ENCODE measurements at places on chromosomes 3 and 15.

DNA sequence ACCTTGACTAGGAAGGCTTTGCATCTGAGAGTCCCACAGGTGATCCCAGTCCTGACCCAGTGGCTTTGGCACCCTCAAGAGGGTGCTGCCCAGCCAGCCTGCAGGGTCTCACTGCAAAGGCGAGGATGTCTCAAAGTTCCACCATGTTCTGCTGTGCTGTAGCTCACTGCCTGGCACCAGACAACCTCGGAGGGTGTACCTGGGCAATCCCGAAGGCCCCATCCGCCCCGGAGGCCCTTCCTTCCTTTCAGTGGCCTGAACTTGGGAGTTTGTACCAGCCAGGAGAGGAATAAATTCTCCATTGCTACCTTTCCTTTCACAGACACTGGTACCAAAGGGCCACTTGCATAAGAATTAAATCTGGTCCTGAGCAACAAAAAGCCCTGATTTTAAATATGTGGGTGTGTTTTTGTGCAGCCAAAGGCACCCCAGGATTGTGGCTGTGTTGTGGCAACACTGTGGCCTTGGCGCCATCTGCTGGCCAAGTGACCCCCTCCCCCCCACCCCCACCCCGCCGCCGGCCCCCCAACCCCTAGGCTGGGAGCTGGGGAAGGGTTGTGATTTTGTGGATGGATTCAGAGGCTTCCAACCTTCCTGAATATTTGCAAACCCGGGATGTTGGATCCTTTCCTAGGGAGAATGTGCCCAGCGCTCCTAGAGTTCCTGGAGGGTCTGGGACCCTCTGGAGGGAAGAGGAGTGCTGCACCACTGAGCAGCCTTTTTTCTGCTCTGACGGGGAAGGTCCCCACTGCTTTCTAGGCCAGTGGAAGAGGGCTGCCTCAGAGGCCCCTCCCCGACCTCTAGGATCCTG lies 9.7 kb upstream of the PTPN23 start:
- DNase-seq, result no peak

DNA sequence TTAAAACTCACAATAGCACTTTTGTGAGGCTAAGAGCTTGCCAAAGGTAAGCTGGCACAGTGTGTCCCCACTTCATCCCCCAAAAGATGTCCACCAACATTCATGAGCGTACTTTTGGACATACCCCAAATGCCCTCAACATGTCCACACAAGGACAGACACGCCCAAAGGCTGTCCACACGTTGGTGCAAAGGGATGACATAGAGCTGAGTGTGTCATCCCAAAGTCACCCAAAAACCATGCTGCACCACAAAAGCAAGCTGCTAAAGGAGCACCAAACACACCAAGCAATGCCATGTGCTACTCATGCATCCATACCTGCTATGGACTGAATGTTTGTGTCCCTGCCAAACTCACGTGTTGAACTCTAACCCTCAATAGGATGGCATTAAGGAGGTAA lies 57.9 kb downstream of the KLF13 start:
- no peak for DNase-seq

DNA sequence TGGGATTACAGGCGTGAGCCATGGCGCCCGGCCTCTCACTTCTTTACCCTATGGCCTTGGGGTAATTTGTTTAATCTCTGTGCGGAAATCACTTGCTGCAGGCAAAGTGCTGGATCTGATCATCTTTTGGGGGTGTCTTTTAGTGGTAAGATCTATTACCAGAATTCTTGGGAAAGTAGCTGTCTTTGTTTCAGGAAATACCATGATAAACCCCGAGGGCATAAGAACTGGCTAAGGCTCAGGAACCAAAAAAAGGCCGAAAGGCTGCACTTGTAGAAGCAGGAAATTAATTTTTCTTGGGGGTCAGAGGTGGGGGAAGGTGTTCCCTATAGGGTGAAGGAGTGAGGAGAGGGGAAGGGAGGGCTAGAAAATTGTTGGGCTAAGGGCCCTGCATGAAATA lies 22.7 kb upstream of the IGF2BP2 start:
- DNase-seq, result no peak

- no peak for DNase-seq
Measured at GRCh38 chr15:56739964-56740640, 6.8 kb upstream of the ZNF280D start.

DNA sequence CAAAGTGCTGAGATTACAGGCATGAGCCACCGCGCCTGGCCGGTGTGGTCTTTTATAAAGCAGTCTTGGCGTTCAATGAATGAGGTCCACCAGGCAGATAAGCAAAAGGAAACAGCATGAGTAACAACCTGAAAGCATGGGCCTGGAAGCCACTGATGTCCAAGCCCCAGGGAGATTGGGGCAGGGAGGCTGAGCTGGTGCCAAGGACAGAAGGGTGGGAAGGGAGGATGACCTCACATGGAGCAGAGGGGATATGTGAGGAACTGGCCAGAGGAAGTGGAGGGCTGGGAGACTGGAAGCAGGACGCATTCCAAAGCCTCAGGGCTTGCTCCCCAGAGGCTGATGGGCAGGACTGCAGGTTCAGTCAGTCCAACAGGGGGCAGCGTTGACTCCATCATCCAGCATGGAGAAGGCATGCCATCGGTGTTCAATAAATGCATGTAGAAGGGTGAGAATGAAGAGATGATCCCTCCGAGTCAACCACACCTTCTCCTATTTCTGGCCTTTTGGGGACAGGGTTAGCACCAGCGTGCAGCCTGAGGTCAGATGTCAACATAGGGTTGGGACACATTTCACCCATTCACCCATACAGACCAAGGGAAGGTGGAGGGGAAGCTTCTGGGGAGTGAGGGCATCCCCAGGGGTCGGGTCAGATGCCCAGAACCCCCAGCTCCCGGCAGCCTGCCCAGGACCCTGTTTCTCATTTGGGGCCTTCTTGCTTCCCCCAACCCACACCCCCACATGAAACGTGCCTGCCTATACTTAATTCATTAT lies 14.8 kb downstream of the MYL3 start:
- no peak for DNase-seq

DNA sequence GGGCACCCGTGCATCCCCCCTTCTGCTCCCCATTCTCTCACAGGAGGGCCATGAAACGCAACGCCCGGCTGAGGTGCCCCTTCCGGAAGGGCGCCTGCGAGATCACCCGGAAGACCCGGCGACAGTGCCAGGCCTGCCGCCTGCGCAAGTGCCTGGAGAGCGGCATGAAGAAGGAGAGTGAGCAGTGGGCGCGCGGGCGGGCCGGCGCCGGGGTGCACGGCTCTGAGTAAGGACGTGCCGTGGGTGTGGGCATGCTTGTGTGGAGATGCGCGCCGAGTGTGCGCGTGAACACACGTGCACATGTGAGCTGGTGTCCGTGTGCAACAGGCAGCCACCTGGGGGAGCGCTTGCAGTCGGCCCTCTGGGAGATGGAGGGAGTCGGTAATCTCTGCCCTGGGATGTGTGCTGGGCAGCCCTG lies 28.1 kb downstream of the NR1I2 start:
- no peak for DNase-seq

DNA sequence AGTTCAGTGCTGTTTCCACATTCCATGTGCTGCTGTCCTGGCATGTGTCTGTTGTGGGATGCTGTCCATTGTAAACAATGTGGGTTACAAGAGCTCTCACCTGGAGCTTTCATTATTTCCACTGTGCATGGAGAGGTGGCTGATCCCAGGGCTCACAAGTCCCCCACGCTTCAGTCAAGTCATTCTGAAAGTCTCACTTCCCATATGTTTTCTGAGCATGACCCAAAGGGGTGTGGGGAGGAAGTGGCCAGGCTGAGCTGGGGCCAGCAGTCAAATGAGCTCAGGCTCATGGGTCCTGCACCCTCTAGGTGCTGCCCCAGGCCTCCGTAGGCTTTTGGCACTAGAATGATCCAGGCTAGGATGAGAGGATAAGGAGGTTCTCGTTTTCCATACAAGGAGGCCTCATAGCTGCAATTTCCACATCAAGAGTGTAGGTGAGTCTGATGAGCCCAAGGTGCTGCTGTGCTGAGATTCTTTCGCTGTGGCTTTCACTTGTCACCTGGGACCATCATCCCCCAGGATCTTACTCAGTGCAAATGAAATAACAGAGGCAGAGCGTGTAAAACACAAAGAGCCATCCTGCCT lies 22.0 kb downstream of the STARD5 start:
- DNase-seq, result no peak

DNA sequence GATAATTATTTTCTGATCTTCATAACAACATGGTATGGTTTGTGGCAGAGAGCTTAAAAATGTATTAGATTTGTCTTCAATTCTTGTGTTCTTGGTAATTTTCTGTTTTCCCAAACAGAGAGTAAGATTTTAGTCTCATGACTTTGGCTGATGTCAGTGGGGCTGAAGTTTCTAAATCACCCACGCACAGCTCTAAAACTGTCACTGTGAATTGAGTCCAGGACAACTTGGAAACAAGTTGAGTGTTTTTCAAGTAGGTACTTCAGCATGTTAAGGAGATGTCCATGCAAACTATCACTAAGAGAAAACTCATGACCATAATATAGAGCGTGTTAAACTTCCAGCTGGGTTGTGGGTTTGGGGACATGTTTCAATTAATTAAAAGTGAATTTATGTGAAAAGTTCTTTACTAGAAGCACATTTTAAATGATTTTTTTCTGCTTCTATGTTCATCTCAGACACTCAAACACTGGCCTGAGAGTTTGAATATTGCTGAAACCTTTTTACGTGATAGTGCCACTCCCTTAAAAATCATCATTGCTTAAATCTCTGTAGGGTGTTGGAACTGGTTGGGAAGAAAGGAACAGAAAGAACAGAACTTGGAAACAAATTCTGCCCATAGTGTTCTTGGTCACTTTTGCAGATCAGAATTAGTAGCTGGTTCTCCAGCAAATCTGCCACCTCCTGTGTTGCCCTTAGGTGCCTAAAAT lies 89.8 kb downstream of the KLHL25 start:
- DNase-seq, result no peak

- no peak for DNase-seq
Measured at GRCh38 chr3:26989037-26989436, 366.5 kb downstream of the LRRC3B start.

DNA sequence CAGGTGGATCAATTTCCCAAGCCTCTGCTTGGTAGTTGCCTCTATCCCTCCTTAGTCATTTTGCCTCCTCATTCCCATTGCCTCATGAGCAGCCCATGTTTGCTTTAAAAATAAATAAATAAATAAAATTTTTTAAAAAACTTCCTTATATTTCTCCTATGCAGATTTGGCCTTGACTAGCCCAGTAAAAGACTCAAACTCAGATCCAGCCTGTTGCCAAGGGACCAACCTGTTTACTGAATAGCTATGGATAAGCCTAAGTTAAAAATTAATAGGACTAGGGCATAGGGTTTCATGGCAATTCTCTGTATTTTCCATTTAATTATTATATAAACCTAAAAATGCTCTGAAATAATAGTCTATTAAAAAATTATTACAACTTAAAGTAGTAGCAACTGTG lies 384.4 kb downstream of the RSL24D1 start:
- no peak for DNase-seq

DNA sequence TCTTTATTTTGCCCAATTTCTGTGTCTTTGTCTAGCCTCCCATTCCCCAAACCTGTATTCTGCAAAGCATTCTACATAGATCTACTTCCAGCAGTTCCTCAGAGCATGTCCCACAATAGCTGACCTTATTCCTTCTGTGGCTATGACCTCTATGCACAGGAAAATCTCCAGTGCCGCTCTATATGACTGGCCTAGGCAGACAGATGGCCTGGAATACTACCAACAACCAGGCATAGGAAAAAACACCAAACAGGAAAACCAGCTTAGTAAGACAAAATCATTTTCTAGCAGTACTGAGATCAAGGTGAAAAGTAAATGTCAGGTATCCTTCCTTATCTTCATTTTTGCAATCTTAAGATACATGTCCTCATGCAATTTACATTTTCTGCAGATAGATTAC lies 1115.0 kb downstream of the IGSF11 start:
- no peak for DNase-seq

DNA sequence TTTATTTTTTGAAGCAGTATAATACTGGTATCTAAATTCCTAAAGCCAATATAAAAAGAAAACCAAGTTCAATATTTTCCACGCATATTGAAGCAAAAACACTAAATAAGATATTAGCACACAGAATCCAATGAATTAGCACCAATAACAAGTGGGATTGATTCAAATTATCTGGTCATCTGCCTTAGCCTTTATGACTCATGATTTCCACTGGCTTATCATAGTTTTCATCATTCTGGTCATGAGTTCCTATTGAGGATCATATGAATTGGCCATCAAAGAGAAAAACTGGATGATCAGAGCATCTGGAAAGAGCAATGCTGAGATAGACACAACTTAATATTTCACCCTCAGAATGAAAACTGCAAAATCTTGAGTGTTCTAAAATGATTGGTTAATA lies 809.9 kb downstream of the MCTP2 start:
- DNase-seq, result no peak

GRCh38 chr15:55587321-55588069 lies 650 bp downstream of the PYGO1 start:
- no peak for DNase-seq

DNA sequence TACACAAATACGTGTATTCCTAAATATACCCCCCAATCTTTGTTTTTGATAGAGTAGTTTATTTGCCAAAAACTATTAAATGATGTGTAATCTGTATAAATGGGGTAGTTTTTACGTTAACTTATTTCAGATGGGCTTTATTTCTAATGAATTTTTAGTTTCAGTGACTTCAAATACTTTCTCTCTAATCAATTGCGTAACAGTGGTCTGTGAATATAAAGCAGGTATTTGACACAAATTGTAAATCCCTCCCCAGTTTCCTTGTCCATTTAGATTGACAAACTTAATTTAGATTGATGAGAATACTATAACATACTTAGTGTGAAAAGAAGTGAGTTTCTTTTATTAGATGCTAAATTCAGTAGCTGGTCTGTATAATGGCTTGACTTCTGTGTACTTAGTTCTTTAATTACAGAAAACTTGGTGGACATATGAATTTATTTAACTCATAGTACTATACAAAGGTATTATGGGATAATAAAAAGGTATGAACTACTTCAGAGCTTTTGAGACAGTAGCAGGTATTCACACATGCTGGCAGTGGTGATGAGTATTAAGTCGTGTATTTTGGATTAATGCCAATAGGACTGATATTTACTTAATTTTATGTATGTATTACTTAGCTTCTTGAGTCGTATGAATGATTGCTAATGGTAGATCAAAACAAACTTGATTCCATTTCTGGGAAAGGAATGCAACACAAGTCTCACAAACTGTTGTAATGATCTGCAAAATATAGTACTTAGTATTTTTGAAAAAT lies 81.6 kb downstream of the STT3B start:
- no peak for DNase-seq

- no peak for DNase-seq
Measured at GRCh38 chr3:104908761-104909160, 457.9 kb upstream of the ALCAM start.

DNA sequence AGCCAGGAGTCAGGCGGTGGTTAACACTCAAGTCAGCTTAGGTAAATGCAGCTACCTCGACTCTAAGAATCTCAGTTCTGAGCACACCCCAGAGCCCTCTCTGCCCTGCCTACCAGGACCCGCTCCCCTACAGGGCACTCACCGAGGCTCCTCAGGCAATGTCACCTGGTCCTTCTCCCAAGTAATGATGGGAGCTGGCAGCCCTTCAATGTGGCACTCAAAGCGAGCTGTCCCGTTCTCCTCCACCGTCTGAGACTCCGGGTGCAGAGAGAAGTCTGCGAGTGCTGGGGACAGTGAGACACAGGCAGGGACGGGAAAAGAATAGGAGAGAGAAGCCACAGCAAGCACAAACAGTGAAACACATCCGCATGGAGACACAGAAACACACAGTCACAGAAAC lies 12.7 kb downstream of the IGDCC4 start:
- DNase-seq, result no peak

- no peak for DNase-seq
Measured at GRCh38 chr3:140091143-140091542, 156.2 kb downstream of the CLSTN2 start.

Data from NCI-H460 (cell line).